Activated T-cell treated with anti-CD3 and anti-CD28 coated beads for 48 hours (primary cell): ENCODE measurements at places on chromosomes 16 and 17.

- DNase-seq, result peak; percentile 83
Observed at GRCh38 chr17:43393944-43394482, 4.8 kb upstream of the ARL4D start.

- DNase-seq, result no peak
Observed at GRCh38 chr17:48792033-48792798, 24.8 kb downstream of the TTLL6 start.

GRCh38 chr17:9541718-9542117, 33.9 kb downstream of the STX8 start:
- no peak for DNase-seq

- no peak for DNase-seq
Observed at GRCh38 chr16:1800701-1801100, 7.2 kb upstream of the IGFALS start.

DNA sequence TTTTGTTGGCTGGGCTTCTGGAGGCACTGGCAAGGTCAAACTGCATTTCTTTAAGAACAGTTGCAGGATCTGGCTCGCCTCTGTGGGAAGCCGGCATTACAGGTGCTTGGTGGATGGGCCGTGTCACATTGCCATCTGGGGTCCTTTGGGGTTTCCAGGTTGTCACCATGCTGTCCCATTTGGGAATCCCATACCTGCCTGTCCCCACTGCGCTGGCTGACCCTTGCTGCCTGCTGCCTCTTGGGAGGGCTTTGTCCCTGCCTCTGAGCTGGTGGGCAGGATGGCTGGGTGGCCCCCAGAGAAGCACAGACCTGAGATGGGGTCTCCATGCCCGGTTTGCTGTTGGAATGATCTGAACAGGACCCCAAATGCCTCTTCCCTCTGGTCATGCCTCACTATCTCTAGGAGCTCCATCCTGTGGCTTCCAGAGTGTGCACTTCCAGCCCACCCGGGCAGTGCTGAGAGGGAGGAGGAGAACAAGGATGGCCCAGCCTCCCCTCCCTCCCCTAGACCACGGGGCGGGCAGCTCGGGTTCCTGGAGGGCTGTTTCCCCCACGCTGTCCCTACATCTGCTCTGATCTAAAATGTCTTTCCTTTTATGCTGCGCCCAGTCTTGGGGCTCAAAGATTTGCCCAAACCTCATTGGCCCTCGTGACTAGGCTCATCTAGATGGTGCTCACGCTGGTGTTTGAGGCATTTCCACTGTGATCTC, 28.0 kb downstream of the OR1D5 start:
- no peak for DNase-seq

DNA sequence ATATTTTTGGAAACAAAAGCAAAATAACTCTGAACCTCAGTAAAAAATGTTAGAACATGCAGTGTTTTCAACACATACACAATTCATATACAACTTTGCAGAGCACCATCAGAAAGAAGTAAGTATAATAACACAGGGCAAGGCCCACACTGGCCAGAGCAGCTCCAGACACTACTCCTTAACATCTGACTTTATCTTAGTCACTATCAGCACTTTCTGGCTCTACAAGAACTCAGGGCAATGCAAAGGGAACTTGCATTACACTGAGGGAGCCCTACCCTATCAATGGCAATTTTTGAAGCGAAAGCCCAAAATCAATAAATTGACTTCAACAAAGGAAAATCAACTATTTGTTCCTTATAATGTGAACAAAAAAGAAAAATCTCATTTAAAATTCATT, 16.5 kb downstream of the RNF157 start:
- no peak for DNase-seq

GRCh38 chr17:83136156-83136555, 56.7 kb downstream of the METRNL start:
- DNase-seq, result no peak

- DNase-seq, result no peak
Observed at GRCh38 chr17:41519501-41520224, 973 bp upstream of the KRT15 start.

DNA sequence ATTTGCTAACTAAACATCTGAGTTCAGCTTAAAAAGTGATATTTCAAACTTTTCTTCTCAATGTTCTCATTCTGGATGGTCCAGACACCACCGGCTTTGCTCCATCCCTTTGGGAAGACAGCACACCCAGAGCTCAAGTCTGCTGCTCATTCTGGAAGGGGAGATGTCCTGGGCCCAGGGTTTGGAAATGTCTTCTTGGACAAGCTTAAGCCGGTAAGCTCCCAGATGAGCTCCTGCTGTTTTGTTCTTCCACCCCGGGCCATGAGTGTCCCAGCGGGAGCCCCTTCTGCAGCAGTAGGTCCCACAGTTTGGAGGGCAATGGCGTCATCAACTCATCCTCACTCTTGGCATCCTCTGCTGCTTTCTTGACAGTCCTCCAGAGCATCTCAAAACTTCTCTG, 105.2 kb downstream of the TMEM100 start:
- no peak for DNase-seq

DNA sequence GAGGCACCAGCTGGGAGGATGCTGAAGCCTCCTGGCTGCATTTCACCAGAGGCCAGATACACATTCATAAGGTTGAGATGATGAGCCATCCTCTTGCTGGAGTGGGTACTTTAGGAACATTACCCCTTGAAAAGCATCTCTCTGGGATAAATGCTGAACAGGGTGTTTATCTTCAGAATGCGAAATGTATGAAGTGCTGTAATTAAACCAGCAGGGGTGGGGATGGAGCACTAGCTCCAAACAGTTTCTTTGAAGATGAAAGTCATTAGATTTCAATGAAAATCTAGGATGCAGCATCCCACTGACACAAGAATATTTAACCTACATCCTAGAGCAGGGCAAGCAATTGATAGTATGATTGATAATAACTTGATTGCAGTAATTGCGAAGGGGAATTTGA, 158.1 kb downstream of the CYLD start:
- DNase-seq, result no peak

- no peak for DNase-seq
Observed at GRCh38 chr17:39916918-39917317, 1.5 kb downstream of the GSDMB start.

GRCh38 chr17:45925311-45925710, 31.0 kb downstream of the MAPT start:
- DNase-seq, result no peak

- no peak for DNase-seq
Observed at GRCh38 chr17:67168496-67168895, 76.5 kb downstream of the HELZ start.

DNA sequence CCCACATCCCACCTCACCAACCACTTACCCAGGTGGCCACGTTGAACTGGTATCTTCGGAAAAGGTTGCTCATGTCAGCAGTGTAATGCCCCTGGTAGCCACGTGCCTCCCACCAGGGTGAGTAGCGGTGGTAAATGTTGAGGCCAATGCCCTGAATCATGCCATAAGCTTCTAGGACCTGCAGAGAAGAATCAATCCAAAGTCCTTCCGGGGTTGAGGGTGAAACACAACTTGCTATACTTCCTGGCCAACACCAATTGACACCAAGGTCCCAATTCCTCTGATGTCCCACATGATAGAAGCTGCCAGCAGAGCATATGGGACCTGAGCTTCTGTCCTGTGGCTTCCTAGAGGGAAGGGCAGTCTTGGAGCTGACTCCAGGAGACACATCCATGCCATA, 11.3 kb upstream of the CNOT1 start:
- DNase-seq, result no peak

DNA sequence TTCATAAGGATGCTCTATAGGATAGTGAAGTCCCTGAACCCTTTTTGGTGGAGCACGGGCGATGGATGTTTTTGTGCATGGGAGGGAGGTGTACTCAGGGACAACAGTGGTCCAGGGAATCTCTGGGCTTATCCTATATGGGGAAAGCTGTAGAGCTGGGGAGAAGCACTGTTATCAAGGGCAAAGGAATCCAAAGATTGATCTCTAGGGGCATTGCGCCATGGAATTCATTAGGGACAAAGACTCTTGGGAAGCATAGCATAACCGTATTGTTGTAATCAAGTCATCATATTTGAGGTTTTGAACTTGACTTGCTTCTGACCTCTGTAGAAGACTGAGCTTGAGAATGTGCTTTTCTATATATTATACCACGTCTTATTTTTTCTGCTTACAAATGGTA, 172.9 kb upstream of the ZFHX3 start:
- no peak for DNase-seq

GRCh38 chr16:11819798-11820197, 22.7 kb upstream of the ZC3H7A start:
- DNase-seq, result no peak

DNA sequence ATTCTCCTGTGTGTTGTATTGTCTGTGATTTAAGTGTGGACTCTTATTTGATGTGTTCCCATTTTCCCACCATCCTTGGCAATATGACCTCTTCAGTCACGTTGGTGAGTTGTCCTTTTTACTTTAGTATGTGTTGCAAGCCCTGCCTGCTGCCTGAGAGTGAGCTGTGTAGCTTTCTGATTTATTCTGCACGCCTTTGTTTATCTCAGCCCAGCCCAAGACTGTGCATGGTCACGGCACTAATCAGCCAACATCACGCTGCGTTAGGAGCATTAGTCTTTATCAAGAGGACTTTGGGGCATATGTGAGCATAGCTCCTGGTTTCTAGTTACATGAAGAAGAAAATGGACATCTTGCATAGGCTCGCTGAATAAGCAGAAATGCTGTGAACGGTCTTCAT, 6.0 kb downstream of the TOM1L1 start:
- DNase-seq, result no peak

DNA sequence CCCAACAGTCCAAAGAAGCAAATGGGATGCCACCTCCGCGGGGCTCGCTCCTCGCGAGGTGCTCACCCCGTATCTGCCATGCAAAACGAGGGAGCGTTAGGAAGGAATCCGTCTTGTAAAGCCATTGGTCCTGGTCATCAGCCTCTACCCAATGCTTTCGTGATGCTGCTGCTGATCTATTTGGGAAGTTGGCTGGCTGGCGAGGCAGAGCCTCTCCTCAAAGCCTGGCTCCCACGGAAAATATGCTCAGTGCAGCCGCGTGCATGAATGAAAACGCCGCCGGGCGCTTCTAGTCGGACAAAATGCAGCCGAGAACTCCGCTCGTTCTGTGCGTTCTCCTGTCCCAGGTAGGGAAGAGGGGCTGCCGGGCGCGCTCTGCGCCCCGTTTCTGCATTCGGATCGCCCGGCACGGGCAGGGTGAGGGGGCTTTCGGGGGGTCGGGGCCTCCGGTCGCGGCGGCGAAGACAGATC, at the start of gene CDH13:
Gene CDH13, plus strand, starts transcription at position 179 of the 471 bp plus-strand sequence.
- DNase-seq, result no peak
